ENCODE measurements at places on chromosomes 13 and 19. TPM values are rescaled to one million over a fixed set of nuclear protein-coding genes. Genes with fewer than 3 reads are reported as not detected.

SSC5D gene
- 0.40 TPM for total RNA-seq

PLIN4 gene
- 2.2 TPM for total RNA-seq

DNA sequence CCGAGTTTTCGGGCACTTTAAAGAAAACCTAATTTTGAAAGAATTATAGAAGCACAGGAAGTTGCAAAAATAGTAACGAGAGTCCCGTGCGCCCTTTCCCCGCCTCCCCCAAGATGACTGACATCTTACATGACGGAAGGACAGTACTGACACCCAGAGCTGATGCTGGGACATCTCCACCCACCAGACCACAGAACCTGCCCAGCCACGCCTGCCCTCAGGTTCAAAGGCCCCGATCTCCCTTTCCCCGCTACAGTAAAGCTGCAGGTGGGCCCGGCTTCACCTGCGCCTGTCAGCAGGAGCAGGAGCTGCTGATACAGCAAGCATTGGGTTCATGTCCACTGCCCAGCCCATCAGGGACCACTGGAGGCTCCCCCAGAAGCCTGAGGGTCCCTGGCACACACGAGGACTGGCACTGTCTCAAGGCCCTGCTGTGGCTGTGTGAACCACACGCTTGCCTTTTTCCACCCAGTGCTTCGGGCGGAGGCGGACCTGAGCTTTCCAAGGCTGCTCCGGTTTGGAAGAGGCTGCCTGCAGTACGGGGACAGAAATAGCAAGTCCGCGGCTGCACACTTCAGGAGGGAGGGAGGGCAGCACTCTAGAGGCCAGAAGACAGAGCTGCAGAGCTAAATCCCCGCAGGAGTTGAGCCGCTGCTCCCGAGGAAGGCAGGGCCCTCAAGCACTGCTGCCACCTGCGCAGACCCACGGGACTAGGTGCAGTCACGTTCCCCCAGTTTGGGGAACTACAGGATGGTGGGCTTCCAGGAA is 8.7 kb downstream of the MAP2K2 start:
- DNase-seq = no peak

CFAP97D2 gene
- not detected for total RNA-seq

GRCh38 chr13:42396901-42397655 is 125.1 kb downstream of the AKAP11 start:
- DNase-seq = no peak

SMIM44 gene
- not detected for total RNA-seq

DNA sequence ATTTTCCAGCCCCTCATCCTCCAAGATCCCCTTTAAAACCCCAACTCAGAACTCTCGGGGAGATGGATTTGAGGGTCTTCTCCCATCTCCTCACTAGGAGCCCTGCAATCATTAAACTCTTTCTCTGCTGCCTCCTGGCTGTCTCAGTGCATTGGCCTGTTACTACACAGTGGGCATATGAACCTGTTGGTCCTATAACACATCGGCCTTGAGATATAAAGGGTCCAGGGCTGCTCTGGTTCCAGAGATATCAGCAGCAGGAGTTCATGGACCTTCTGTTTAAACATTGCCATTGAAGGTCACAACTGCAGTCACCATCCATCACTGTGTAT is 3.8 kb upstream of the METTL21C start:
- DNase-seq = no peak

- DNase-seq = no peak
Measured at GRCh38 chr19:4531562-4532165, 3.4 kb downstream of the PLIN5 start.

DNA sequence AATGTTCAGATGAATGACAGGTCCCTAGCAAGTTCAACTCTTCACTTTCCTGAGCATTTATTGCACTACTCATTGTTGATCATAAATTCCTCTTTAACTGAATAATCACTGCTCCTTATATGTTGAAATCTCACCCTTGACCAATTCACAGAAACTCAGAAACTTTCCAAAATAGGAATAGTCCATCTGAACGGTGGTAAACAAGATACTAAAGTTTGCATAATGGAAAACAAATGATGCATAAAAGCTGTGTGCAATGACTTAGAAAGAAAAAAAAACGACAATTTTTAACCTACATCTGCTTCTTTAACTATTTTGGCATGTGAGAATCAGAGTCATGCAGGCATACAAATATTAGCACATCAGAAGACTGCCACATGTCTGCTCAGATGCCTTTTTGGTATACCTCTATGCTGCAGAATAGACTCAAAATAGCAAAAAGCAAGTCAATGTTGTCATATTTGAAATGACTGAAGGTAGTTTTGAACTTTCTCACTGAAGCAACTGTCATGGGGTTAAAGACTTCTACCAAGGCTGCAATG is 34.8 kb downstream of the SLC10A2 start:
- DNase-seq = no peak

NRTN gene
- total RNA-seq = 1.5 TPM

Measured in esophagus squamous epithelium (tissue), 5 donors.